NCI-H82 (cell line): ENCODE measurements at places on chromosomes 13 and 19.
A peak's percentile ranks its signal among the peaks of the same experiment; 100 is the strongest.

- no peak for DNase-seq
Observed at GRCh38 chr13:75789451-75790197, 153.5 kb downstream of the LMO7 start.

GRCh38 chr13:93900731-93901130, 578.8 kb downstream of the DCT start:
- no peak for DNase-seq

DNA sequence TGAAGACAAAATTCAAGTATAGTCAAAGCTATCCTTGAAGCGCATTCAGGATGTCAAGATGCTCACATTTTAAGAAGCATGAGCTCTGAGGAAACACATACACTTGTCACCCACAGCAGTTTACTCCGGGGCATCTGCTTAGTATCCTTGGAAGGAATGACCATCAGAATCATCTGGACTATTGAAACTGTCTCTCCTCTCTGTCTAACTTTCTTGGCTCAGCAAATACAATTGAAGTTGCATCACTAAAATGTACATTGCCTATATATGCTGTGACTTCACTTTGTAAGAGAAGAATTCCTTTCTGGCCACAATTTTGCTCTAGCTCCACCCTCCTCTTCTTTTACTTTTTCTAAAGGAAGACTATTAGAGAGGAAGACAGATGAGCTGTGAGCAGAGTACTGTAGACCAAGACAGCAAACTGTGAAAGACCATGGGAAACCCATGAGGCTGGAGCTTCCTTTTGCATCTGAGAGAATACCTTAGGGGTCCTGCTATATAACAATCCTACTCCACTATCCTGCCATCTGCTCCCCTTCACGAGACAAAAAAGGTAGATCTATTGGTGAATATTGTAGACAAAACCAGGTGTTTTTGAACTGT, 906.3 kb downstream of the PCDH9 start:
- DNase-seq, result no peak

DNA sequence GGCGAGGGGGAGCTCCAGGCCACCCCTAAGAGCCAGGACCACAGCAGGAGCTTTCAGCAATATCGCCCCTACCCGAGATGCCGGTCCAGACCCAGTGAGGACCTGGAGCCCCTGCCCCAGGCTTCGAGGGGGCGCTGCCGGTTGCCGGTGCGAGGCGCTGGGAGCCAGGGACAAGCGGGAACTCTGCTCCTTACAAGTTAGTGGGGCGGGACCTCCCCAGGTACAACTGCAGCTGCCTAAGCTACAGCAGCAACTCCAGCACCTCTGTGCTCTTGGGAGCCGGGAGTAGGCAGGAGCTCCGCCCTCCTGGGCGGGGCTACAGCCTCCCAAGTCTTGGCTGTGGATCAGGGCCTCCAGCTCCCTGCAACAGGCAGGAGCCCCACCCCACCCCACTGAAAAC, 15.2 kb upstream of the TSC22D1 start:
- no peak for DNase-seq

DNA sequence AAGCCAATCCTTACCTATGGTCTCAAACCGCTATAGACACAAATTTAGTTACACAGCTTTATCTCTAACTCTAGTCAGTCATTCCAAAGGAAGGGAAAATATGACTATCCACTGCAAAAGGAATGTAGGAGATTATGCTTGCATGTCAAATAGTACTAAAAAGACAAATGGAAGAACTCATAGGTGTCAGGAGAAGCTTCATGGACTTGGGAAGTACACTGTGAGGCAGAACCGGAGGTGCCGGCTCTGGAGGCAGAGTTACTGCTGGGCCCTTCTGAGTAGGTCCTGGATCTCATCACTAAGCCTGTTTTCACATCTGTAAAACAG, 97.5 kb downstream of the FOXO1 start:
- DNase-seq, result no peak

- DNase-seq, result no peak
Observed at GRCh38 chr13:94534166-94534565, 54.7 kb upstream of the DCT start.

DNA sequence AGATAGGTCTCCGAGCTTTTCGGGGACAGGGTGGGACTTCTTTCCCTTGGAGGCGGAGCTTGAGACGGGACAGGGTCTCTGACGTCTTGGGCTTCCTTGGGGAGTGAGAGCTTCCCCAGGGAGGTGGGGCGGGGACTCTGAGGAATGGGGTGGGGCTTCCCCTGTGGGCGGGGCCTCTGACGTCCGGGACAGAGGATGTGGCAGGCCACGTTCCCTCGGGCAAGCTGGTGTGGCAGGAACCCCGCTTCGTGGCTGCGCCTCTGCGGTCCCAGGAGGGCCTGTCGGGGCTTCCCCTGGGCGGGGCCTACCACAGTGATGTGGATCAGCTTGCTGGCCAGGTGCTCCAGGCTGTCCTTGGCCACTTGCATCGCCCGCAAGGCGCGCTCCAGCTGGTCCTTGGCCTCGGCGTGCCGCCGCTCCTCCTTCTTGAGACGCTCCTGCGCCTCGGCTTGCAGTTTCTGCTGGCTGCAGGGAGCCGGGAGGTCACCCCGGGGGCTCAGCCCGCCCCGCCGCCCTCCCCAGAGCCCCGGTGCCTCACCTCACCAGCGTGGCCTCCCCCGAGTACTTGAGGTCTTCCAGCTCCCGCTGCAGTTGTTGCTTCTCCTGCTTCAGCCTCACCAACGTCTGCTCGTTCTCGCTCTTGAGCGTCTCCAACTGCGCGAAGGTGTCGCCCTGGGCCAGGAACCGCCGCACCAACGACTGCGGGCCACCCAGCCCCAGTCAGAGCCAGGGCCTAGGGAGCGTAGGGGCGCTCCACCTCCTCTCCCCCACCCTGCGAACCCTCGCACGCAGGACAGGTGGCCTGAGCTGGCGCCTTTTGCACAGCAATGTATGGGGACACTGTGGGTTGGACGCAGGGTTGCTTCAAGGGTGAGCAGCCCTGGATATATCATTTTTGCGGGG, 3.3 kb upstream of the RGL3 start:
- peak; percentile 25 for DNase-seq

DNA sequence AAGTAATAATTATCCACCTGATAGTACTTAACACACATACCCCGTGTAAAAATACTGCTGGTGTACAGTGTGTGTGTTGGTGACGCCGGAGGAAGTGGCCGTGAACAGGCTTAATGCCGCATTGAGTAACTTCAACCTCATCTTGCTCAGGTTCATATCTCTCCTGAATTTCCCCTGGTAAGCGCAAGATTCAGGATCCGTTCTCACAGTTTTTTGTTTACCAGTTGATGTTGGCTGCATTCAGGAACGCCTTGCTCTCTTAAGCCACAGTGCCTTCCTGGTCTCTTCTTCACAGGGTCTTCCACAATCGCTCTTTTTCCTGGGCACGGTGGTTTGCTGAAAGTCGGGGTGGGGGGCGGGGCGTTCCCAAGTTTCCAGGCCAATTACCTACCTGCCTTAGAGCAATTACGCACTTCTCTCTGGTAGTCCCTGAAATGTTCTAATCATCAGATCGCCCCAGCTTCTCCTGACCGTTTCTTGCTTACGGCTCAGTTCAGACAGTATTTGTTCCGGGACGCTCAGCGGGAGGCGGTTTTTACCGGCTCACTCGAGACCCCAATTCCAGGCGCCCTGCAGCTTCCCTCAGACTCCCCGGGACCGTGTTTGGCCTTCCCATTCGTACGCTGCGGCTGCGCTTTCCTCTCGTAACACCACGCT, 706 bp upstream of the DNAJC3 start:
- DNase-seq, result peak; percentile 85

DNA sequence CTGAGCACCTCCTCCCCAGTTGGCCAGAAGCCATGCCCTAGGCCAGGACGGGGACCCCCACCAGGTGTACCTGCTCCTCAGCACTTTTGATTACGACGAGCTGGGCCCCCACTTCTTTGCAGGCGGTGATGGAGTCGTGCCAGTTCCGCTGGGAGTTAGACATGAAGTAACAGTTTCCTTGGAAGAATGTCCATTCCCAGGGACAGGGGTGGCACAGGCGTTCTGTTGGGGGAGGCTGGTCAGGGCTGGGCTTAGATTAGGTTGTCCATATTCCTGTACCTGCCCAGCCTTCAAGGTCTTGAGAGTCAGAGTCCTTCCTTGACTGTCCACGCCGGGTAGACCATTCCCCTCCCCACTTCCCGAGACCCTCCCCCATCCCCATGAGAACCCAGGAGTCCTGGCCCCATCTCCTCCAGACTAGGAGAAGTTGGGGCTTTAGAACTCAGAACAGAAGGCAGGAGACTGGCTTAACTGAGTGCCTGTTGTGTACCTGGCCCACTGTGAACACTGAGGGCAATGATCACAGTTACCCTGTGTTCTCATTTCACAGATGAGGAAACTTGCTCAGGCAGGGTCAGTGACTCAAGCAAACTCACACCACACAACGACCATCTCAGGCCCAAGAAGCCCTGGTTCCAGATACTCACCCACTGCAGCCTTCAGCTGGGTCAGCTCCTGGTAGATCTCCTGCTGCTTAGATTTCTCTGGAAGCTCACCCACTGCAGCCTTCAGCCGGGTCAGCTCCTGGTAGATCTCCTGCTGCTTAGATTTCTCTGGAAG, 2.3 kb downstream of the CD209 start:
- no peak for DNase-seq

GRCh38 chr13:101454767-101455166, 2.3 kb downstream of the ITGBL1 start:
- DNase-seq, result no peak

GRCh38 chr13:50393628-50394027, 378.4 kb downstream of the KCNRG start:
- DNase-seq, result peak; percentile 99

- no peak for DNase-seq
Observed at GRCh38 chr13:73254827-73255226, 196.0 kb downstream of the KLF5 start.

DNA sequence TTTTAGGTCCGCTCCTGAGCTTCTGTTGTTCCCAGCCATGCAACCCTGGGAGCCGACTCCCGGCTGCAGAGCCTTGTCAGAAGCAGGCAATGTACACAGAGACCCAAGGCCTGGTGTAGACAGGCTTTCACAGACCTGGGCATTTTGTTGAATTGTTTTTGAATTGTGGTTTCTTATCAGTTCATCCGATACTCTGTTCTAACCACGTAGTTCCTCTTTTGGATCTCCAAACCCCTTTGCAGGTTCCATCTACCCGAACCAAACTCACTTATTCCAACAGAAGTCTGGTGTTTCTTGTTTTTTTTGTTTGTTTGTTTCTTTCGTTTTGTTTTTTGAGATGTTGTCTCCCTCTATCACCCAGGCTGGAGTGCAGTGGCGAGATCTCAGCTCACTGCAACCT, 6.3 kb upstream of the NLRP2 start:
- no peak for DNase-seq

GRCh38 chr13:75299246-75299645, 182.7 kb downstream of the TBC1D4 start:
- no peak for DNase-seq

DNA sequence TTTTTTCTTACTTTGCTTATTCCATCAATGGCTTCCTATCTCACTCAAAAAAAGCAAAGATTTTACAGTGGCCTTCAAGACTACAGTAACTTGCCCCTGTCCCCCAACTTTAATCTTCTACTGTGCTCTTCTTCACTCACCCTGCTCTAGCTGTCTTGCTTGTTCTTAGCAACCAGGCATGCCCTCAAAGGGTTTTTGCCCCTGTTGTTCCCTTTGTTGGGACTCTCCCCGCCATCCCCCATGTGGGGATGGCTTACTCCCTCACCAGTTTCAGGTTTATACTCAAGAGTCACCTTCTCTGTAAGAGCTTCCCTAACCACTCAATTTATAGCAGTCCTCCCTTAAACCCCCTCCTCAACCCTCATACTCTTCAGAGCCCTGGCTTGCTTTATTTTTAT, 5.4 kb downstream of the MTMR6 start:
- DNase-seq, result no peak

GRCh38 chr13:50358231-50359040, 343.2 kb downstream of the KCNRG start:
- DNase-seq, result no peak

- no peak for DNase-seq
Observed at GRCh38 chr19:19098703-19099632, 35.2 kb downstream of the SLC25A42 start.

GRCh38 chr13:113729187-113730019, 29.6 kb upstream of the TMEM255B start:
- peak; percentile 43 for DNase-seq

GRCh38 chr19:46717716-46718143, 816 bp upstream of the PRKD2 start:
- peak; percentile 55 for DNase-seq

DNA sequence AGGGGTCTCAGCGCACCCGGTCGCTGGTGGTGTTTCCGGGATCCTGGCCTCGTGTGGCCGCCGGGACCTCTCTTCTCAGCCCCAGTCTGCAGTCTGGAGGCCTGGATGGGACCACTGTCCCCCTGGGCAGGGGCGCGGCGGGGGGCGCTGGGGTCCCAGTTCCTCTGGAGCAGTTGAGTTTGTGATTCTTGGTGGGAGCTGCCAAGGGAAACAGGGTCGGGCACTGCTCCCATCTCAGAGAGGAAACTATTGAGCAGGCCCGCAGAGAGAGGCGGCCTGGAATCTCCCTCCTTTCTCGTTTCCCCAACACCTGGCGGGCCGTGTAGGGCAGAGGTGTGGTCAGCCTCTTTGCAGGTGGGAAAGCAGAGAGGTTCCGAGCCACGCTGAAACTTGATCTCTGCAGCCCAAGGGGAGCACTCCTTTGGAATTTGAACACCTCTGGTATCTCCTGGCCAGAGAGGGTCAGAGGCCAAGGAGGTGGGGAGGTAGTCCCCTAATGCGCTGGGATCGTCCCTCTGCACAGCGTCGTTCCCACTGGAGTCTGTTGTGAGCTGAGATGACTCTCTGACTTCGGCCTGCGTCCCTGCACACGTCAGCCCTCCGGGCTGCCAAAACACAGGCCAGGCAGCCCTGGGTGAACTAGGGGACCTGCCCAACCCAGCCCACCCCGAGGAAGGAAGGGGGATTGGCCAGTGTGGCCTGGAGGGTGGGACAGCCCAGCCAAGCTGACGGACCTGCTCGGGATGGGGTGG, 741 bp downstream of the PLEKHF1 start:
- no peak for DNase-seq

DNA sequence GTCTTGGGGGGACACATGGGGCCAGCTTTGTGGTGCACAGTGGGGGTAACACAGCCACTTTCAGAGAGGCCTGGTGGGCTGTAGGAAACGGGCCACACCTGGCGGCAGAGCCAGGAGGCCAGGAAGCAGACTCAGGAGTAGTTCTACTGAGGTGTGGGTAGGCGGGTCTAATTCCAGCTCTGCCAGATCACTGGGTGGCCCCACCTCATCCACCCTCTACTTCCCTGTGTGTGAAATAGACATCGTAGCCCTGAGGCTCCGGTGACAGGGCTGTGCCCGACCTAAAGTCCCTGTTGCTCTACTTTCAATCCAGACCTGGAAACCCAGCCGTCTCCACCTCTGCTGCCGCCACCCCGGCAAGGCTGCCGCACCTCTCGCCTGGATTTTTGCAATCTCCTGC, 4.0 kb downstream of the NKPD1 start:
- DNase-seq, result no peak

- DNase-seq, result peak; percentile 100
Observed at GRCh38 chr19:55599468-55599841, at the start of gene FIZ1. FIZ1 (minus strand) TSS chr19:55599517; CDS start chr19:55597865, 1,652 bp downstream.

GRCh38 chr19:49631014-49631588, 8.8 kb downstream of the RRAS start:
- DNase-seq, result no peak
